ENCODE measurements at places on chromosomes 7 and 10.

GRCh38 chr10:18221123-18221522 is 80.9 kb downstream of the CACNB2 start:
- no peak for DNase-seq

DNA sequence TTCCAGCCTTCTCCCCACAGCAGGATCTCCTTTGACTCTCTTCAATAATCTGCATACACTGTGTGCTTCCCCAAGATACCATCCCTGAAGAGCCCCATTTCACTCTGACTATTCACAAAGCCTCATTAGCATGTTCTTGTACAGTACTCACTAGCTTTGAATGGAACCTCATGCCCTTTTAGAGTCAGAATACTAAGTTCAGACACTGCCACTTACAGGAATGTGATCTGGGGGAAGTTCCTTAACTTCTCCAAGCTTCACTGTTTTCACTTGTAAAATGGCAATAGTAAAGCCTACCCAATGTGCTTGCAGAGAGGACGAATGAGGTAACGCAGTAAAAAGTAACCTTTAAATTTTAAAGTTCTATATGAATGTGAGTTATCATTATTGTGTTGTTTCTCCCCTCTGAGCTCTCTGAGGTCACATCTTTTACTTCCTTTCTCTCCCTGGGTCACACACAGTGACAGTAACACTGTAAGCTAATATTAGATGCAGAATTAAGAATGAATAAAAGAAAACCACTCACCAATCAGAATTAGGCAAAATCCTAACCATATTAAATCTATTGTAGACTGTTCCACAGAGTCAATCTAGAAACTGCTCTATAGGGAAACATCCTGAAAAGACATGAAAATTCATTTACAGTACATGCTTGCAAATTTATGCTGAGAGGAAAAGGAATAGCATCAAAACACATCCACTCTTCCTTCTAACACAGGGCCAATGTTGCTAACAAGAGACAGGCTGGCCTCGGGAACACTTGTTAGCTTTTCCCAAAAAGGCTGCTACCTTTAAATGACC is 64.2 kb upstream of the IL6 start:
- no peak for DNase-seq

DNA sequence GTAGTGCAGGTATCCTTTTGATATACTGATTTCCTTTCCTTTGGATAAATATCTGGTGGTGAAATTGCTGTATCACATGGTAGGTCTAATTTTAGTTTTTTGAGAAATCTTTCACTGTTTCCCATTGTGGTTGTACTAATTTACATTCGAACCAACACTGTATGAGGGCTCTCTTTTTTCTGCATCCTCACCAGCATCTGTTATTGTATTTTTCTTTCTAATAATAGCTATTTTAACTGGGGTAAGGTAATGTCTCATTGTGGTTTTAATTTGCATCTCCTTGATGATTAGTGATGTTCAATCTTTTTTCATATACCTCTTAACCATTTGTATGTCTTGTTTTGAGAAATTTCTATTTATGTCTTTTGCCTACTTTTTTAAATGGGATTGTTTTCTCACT is 335.4 kb upstream of the MTPN start:
- DNase-seq, result no peak

DNA sequence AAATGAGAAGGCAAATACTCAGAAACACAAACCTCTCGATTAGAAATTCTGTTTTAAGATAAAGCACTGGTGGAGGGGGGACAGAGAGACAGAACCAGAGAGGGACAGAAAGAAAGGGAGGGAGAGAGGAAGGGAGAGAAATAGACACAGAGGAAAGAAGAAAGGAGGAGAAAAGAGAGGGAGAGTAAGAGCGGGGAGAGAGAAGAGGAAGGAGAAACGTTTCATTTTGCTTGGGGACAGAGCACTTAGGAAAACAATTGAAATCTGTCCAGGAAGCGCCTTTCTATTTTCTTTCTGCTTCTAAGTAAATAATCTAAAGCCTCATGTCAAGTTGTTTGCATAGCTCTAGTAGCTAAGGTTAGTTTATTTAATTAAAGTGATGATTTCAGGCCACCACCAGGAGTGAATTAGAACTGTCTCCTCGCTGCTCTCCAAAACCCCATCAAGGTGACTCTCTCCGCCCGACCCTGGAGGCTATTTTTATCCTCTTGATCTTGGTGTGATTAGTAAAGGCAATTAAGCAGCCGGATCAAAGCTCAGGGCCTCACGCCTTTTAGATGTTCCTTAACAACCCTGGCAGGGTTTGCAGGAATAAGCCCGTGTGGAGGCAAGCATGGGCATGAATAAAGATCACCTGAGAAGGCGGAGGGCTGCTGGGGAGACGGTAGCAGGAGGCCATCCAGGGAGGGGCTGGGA is 73.4 kb upstream of the INSIG1 start:
- DNase-seq, result no peak

DNA sequence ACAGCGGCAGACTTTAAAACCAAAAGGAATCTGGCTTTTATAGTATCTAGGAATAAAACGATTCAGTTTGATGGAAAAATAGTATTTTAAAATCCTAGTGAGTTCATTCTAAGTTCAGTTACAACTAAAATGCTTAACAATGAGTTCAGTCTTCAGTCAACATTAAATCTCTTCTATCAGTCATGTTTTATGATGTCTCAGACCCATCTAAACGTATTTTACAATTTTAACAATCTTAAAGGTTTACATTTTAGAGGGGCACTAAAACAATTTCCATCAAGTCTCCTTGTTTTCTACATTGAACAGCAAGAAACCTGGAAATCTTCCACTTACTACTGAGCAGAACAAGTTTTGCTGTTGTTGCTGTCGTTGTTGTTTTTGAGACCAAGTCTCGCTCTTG is 10.0 kb downstream of the SVOPL start:
- no peak for DNase-seq

DNA sequence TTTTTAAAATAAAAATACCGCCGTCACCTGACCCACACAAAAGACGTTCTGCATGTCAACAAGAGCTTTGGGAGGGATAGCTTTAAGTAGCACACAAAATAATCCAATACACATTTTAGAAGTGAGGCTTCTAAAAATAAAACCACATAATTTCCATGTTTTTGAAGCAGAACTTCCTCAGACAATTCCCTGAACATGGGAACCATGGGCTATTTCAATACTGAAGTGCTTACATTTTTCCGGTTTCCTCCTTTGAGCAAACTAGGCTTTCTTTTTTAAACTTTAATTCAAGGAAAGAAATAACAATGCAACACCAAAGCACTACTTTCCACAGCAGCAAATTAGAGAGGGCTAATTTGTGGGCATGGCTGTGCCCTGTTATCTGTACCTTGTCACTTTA is 59.9 kb downstream of the ELMO1 start:
- no peak for DNase-seq

GRCh38 chr10:99784727-99785441 is 2.4 kb downstream of the ABCC2 start:
- no peak for DNase-seq

DNA sequence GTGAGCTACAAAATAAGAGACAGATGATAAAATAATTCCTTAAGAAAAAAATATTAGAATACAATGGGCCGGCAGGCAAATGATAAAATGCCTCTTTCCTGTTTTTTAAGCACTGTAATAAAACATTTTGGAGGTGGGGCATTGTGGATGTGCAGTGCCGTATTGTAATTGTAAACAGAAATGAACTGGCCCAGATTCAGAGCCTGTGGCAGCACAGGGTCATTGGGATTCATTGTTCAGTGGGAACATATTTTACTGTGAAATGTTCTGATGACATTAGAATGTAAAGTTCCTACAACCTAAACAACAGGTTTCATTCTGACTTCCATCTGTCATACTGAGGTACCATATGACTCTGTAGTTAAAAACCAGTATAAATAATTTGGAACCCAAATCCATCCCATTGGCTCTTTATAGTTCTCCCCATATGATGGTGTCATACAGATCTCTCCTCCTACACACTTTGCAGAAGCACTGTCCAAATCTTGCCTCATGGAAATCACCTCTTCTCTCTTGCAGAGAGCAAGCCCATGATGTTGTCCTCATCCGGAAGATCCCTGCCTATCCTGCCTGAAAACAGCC is 264.6 kb downstream of the WDR37 start:
- no peak for DNase-seq

- no peak for DNase-seq
Observed at GRCh38 chr7:108525327-108525984, 479 bp downstream of the PNPLA8 start.

DNA sequence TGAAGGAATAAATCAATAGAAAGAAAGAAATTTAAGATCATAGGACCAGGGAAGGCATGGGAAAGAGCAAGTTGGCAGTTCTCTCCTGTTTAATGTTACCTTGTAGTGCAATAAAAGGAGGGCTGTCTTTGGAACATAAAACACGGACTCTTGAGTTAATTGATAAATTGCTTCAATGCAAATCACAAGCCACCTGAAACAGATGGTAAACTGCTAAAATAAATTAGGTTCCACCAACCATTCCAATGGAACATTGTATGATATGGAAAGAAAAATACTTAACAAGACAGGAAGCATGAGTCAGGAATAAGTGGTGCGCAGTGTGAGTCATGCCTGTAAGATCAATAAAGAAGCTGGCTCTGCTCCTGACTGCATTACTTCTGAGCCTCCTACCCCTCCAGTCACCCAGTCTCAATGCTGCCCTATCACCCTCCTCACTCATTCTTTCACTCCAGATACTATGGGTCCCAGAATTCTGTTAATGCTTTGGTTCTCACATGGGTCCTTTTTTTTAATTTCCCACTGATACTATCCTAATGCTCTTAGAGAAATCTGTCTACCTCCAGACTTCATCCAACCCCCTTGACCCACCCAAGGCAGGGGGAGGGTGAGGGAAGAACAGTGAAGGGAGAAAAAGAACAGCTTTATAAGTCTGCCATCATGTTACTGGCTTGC is 78.9 kb downstream of the LRRC17 start:
- no peak for DNase-seq

GRCh38 chr7:117083648-117084047 is 130.3 kb downstream of the ST7 start:
- no peak for DNase-seq

DNA sequence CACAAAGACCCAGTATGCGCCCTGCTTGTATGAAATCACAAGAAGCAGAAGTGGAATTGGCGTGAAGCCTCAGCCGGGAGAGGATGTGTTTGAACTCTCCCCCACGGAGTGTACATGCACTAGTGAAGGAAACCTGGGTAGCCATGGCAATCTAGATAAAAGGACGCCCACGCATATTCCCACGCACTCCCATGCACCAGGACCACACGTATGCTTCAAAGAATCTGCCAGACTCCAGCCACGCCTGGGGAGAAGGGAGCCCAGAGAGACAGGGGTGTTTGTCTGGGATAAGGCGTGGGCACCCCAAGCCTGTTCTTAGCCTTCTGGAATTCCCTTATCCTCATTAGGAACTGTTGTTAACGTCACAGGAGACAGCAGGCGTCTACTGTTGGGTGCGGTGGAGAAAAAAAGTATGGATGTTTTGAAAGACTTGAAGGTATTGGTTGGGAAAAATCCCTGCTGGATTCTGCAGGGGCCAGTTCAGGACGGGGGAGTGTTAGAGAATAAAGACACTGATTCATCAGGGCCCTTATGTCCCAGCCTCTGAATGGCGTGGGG is 28.9 kb upstream of the ECHDC3 start:
- DNase-seq, result no peak

GRCh38 chr7:70457883-70458680 is 673.9 kb upstream of the GALNT17 start:
- no peak for DNase-seq

DNA sequence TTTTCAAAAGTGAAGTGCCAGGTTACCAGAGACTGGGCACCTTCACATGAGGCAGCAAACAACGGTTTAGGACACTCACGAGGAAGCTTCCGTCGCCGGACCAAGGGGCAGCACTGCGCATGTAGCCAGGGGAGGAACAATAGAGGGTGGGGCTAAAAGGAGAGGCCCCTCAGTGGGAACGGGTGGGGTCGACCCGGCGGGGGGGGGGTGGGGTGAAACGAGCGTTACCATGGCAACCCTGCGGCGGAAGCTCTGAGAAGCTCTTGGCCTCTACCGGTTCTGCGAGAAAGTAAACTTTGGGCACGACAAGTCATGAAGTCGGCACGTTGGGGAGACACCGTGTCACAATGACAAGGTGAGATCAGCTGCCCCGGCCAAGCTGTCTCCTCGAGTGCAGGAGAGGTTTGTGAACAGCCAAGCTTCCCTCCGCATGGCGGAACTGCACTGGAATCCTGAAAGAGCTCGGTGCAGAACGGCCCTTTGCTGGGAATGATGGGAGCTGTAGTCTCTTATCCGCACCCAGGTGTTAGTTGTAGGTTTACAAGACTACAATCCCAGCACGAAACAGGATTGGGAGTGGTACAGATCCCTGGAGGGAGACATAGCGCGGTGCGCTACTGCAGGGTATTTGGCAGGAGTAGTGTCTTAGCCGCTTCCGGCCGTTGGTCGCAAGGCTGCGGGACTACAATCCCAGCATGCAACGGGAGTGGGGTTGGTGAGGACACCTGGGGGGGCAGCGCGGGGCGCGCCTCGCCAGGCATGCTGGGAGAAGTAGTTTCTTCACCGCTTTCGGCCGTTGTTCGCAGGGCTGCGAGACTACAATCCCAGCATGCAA is 72.8 kb upstream of the ZNF722 start:
- peak; percentile 81 for DNase-seq

DNA sequence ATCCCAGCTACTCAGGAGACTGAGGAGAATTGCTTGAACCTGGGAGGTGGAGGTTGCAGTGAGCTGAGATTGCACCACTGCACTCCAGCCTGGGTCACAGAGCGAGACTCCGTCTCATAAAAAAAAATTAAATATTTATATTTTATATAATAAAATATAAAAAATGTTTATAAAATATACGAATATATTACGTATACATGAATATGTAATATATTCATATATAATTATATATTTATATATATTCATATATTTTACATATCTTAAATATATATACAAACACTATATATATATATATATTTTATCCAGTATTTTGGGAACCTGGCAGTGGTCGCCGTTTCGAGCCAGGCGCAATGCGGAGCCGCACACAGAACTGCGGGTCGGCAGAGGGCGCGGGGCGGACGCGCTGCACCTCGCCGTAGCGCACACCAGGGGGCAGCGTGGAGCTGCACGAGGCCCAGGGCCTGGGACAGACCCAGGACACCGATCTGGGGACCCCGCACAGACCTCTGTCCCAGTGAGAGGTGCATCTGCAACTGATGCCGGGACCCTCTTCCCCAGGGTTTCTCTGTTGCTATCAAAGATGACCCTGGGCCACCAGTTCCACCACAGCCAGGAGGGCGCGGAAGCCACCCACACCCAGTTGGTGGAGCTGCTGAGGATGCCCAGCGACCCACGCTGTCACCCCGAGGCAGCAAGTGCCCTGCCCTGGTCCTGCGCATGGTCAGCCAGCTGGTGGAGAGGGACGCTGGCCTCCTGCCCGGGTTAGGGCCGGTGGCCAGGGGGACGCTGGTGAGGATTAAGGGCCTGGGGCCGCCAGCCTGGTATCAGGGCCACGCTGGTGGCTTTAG is 22.7 kb downstream of the AP5Z1 start:
- DNase-seq, result peak; percentile 37

GRCh38 chr10:91409869-91410637 is at the start of gene HECTD2:
TSS of gene HECTD2 (plus strand) at chr10:91410344. CDS start at chr10:91410439, 95 bp downstream.
- peak; percentile 79 for DNase-seq

Data from stimulated activated CD8-positive, alpha-beta memory T cell treated with anti-CD3 and anti-CD28 coated beads, Interleukin-15, amount 100 ng/mL, for 48 hours (primary cell).